ENCODE measurements at places on chromosomes 2 and 18.

DNA sequence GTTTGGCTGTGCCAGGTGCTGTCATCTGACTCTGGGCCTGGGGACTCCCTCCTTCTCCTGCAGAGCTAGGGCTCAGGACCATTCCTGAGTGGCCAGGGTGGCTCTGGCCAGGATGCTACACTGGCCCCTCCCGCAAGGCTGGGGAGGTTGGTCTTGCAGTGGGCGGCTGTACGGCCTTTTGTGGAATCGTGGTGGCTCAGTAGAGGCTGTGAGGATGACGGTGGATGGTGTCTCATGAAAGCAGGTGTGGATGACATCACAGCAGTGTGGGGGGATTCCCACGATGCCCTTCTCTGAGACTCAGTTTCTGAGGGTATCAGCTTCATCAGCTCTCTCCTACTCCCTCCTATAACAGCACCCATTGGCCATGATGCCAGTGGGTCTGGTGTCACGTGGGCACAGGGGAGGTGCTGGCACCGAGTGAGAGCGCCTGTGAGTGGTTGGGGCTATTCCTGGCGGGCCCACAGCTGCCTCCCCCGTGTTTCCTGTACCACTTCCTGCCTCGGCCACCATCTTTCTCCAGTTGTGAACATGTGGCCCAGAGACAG, 144.2 kb upstream of the HDAC4 start:
- DNase-seq = no peak

GRCh38 chr2:88601286-88601685, 26.0 kb downstream of the EIF2AK3 start:
- DNase-seq = no peak

- no peak for DNase-seq
Observed at GRCh38 chr2:44342854-44343253, 18.4 kb downstream of the PREPL start.

DNA sequence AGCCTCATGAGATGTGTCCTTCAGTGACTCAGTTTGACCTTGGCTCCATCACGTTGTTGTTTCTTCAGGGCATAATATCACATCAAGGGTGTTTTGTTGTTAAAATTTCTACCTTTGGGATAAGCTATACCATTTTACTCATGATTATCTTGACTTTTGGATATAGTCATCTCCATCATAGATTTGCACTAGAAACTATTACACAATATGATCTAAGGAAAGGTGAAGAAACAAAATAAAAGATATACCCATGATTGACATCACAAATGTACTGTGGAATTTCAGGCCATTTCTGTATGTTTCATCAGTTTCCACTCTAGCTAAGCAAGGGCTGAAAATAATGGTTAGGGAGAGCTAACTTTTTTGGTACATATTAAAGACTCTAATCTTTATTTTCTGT, 24.7 kb upstream of the FAM171B start:
- no peak for DNase-seq

GRCh38 chr2:9002637-9003365, 683 bp downstream of the MBOAT2 start:
- DNase-seq = no peak
